T follicular helper cell (primary cell): ENCODE measurements at places on chromosomes 4 and X.

- DNase-seq = no peak
Measured at GRCh38 chr4:158999166-158999682, 103.7 kb upstream of the RAPGEF2 start.

GRCh38 chrX:30835373-30835772 is 53.7 kb downstream of the TAB3 start:
- DNase-seq = no peak

DNA sequence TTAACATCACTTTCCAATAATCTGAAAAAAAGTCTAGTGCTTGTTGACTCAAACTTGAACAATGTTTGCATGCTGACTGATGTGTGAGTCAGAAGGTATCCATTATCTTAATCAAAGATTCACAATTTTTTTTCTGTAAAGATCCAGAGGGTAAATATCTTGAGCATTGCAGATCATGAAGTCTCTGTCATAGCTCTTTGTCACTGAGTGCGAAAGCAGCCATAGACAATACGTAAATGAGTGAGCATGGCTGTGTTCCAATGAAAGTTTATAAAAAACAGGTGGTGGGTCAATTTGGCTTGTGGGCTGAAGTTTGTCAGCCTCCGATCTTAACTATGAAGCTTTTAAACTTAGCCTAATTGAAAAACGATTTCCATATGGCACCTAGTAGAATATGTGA is 37.7 kb downstream of the NHS start:
- no peak for DNase-seq

- DNase-seq = no peak
Measured at GRCh38 chr4:25993395-25994185, 79.6 kb downstream of the SMIM20 start.

DNA sequence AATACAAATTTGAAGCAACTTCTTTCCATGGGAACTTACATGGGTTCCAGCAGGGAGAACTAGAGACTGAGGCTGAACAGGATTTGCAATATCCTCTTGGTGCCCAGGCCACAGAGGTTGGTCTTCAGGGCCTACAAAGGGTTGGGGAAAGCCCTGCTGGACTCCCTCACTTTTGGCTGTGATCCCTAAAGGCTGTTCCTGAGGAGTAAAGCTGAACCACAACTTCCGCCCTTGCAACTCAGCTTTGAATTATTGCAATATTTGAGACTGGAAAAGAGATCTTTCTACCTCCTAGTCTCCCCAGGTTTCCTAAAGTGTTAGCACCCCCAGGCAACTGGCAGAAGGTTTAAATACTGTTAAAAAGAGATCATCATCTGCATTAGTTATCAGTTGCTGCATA is 26.9 kb downstream of the DCHS2 start:
- no peak for DNase-seq

- DNase-seq = no peak
Measured at GRCh38 chr4:22003878-22004277, 55.3 kb upstream of the KCNIP4 start.

DNA sequence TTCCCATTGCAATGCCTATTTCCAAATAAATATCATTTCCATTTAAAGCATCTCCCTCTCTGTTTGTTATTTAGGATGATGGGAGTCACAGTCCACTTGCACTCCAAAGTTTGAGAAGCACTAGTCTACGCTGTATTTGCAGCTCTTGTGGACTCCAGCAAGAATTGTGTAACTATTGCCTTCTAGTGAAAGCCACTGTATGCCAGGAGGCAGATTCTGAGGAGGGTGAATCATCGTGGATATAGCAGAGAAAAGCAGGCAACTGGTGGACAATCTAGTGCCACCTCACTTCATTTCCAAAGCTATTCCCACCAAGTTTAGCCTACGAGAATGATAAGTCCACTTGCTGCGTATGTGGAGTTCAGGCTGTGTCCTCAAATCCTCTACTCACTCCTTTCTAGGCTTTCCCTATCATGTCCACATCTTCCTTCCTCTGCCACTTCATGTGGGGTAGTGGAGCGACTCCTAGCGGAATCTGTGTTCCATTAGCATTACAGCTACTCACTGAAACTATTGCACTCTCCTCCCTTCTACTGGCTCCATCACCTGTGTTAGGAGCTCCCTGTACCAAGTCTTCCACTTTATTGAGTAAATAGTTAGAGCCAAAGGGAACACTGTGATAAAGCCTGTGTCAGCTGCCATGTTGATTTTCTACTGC is 501.8 kb upstream of the GALNT7 start:
- no peak for DNase-seq

- no peak for DNase-seq
Measured at GRCh38 chrX:153773218-153773611, 7.6 kb upstream of the SRPK3 start.

GRCh38 chr4:68734095-68734494 is 63.6 kb upstream of the UGT2B15 start:
- DNase-seq = no peak

GRCh38 chr4:41129128-41129754 is 85.1 kb downstream of the APBB2 start:
- no peak for DNase-seq

DNA sequence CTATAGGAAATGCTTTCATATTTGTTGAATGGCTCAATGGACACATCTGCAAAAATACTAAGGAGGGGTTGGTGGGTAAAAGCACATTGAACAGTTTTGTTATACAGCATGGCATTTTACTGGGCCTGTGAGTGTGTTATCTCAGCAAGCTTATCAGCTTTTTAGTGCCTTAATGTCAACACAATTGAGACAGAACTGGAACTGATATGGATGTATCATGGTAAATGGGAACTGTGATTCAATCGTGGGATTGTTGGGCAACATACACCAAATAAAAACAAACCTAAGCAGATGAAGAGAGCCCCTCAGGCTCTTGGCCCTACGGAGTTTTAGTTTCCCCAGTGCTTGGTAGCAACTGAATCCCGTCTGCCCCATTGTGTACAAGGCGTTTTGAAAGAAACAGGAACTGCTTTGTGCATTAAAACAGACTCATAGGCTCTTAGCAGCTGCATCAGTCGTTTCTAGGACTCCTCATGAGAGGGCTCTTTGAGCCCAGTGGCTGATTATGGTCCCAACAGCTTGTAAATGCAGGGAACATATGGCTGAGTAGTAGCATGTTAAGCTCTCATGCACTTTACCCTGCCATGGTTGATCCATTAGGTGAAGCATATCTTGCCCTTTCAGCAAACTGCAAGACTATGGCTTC is 7.3 kb downstream of the GPR119 start:
- no peak for DNase-seq

DNA sequence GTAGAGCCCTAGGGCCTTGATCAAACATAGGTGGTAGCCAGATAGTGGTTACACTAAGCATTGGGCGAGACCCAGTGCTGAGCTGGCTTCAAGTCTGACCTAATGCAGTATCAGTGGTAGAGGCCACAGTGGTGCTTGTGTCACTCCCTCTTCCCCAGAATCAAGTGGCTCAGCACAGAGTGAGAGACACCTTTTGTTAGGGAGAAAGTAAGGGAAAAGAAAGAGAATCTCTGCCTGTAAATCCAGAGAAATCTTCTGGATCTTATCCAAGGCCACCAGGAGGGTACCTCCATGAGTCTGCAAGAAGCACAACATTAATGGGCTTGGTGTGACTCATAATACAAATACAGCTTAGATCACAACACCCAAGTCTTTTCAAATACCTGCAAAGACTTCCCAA is 117.7 kb upstream of the SLC6A14 start:
- DNase-seq = no peak

GRCh38 chrX:20066968-20067708 is 49.6 kb downstream of the MAP7D2 start:
- peak; percentile 9 for DNase-seq

DNA sequence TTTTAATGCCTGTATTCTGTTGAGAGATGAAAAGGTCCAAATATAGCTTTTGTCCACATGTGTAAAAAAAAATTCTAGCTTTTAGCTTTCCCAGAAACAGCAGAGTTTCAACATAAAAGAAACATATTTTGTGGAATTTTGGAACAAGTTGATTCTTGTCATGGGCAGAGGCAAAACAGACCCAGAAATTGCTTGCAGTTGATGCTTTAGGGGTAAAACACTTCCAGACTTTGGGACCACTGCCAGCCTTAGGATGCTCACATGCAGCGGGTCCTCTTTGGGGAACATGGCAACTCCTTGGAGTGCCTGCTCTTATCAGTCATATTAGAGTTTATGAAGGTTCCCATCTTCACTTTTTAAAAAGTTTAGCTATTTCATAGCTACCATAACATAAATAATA is 30.4 kb downstream of the DCLK2 start:
- DNase-seq = no peak

DNA sequence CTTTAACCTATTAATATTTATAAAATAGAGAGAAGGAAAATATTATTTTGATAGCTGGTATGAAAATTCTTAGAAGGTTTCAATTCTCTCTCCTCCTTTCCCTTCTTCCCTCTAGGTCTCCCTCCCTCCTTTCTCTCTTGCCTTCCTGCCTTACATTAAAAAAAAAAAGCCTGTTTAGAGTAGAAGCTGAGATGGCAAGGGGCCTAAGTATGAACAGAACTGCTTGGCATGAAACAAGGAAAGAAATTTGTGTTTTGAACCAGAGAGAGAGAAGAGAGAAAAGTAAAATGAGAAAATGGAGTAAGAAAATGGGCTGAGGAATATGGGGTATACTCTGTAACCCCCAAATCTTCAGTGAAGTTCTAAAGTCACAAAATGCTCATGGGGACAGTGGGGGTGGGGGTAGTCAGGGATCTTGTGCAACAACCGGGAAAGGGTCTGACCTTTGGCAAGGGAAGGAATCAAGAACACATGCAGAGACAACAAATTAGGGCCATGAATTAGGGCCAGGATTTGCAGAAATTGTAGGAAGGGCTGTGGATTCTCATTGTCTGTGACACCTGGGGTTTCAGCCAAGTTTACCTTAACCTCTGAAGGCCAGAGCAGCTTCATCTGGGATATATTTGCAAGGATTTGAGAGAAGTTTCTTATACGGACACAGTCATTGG is 30.6 kb downstream of the SUPT20HL2 start:
- DNase-seq = no peak

DNA sequence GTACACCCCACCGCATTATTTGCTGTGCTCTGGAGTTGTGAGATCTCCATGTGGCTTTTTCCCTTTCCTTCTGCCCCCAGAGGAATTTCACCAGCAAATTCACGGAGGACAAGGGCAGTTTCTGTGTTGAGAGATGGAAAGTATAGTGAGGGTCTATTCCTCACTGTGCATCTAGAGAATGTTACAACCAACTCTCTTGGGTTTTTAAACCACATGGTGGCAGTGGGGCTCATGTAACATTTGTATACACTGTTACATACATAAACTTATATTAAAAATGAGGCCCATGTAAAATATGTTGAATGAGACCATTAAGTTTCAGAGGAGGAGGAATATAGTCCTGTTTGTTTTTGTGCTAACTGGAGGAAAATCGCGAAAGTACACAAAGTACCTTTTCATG is 909 bp upstream of the PRKG2 start:
- no peak for DNase-seq

GRCh38 chr4:175776217-175776616 is 35.8 kb downstream of the GPM6A start:
- DNase-seq = no peak

- no peak for DNase-seq
Measured at GRCh38 chr4:53712408-53713020, 121.2 kb upstream of the LNX1 start.

- no peak for DNase-seq
Measured at GRCh38 chrX:139762400-139763183, 54.6 kb upstream of the MCF2 start.

DNA sequence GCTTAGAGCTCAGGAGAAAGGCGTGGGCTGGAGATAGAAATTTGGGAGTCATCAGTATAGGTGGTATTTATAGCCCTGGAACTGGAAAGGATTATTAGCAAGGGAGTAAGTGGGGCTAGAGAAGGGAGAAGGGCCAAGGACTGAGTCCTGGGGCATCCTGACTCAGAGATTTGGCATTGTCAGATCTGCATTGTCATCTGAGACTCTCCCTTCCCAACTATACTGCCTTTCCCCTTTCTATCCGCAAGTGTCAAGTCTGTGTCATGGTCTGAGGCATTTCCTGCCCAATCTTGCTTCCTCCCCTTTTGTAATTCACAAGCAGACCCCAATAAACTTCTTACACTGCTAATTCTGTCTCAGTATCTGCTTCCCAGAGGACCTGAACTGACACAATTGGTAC is 24.4 kb upstream of the SLC25A43 start:
- DNase-seq = no peak

DNA sequence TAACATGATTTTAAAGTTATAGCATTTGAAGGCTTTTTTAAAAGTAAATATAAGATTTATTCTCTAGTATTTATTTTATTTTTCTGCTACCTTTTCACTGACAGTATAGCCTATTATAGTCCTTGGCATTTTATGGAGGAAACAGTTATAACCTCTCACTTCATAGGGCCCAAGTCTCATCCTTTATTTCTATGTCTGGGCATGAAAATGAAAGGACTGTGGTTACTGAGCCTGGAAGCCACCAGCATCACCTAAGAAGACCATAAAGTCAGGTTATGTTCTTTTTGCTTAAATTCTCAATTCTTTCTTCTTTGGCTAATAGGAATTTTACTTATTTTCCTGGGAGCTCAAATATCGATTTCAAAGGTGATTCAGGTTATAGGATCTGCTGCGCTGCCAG is 494.7 kb upstream of the TECRL start:
- no peak for DNase-seq

DNA sequence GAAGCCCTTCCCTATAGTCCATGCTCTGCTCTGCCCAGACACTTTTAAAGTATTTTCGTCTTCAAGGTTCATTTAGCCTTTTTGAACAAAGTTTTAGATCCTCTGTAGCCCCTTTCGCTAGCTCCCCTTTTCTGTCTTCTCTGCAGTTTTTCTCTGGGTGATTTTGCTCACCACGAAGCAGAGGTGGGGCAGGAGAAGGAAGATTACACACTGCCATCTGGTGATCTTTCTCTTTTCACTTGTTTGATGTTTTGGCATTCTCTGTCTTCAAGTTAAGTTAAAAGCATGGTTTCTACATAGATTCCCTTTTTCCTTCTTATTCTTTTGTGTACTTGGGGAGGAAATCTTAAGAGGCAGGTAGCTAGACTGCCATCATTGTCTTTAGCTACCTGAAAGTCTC is 43.9 kb downstream of the CC2D2A start:
- no peak for DNase-seq

GRCh38 chr4:151922306-151922705 is 161.5 kb upstream of the GATB start:
- no peak for DNase-seq

DNA sequence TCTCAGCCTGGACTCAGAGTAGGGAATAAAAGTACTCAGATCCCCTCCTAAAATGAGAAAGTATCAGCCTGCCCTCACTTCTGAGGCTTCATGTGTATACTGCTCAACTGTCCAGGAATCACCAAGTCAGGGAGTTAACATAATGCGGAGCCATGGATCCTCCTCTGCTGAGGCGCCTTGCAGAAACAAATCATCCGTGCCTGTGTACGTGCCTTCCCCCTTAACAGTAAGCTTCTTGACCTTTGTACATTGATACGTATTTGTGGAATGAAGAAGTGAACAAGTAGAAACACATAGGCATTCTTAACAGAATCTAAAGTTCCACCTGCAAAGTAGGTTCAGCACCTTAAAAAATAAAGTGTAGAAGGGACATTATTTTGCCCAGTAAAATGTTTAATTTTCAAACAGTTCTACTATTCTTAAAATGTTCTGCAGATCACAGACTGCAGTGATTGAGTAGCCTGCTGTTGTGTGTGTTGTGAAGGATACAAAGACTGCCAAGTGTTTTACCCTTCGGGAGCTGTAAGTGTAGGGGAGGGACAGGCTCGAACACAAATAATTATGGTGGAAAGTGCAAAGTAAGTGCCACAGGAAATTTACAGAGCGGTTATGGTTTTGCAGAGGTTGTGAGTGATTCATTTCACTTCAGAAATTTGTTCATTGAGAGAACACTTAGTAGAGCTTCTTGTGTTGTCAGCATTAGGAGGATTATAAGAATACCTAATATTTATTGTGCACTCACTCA is 61.9 kb downstream of the ARHGAP10 start:
- no peak for DNase-seq
